ENCODE measurements at places on chromosomes 6 and 20.
A peak's percentile ranks its signal among the peaks of the same experiment; 100 is the strongest.

- no peak for DNase-seq
Observed at GRCh38 chr6:12068899-12069557, 56.9 kb downstream of the HIVEP1 start.

DNA sequence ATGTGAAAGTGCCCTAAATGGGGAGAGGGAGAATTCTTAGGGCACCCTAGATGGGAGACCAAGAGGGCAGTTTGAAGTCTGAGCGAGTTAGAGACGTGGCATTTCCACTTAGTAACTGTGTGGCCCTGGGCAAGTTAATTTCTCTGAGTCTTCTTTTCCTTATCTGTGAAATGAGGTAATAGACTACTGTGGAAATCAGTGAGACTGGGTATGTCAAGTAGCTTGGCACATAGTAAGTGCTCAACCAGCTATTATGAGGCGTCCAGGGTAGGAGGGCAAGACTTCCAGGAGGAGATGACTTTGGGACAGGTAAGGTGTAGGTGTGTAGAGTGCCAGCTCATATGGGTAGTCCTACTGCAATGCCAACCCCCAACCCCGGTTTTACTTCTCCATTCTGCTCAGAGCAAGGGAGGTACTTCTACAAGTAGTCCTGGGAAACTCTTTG lies 770 bp downstream of the KIF3B start:
- no peak for DNase-seq

GRCh38 chr20:22805219-22805618 lies 220.8 kb upstream of the FOXA2 start:
- DNase-seq, result peak; percentile 19

DNA sequence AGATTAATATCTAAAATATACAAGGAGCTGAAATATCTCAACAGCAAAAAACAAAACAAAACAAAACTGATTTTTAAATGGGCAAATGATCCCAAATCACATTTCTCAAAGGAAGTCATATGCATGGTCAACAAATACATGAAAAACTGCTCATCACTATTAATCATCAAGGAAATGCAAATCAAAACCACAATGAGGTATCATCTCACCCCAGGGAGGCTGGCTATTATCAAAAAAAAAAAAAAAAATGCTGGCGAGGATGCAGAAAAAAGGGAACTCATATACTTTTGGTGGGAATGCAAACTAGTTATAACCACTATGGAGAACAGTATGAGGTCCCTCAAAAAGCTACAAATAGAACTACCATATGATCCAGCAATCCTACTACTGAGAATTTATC lies 34.6 kb downstream of the REPS1 start:
- peak; percentile 11 for DNase-seq

DNA sequence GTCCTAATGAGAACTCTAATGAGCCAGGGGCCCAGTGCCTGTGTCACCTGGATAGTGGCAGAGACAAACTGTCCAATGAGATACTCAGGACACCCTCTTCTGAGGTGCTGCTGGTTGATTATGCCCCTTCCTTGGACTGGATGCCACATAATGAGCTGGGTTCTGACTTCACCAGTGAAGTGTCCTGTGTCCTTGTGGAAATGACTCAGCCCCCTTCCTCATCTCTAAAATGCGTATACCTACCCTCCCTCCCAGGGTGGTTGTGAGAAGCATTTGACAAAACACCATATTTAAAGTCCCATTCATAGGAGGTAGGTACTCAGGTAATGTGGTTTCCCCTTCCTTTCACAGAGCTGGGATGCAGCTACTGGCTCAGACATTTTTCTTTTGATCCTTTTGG lies 28.4 kb upstream of the RNF24 start:
- DNase-seq, result no peak

GRCh38 chr20:38853759-38854158 lies 48.3 kb downstream of the PPP1R16B start:
- DNase-seq, result no peak

GRCh38 chr6:16717275-16717942 lies 43.9 kb downstream of the ATXN1 start:
- no peak for DNase-seq

DNA sequence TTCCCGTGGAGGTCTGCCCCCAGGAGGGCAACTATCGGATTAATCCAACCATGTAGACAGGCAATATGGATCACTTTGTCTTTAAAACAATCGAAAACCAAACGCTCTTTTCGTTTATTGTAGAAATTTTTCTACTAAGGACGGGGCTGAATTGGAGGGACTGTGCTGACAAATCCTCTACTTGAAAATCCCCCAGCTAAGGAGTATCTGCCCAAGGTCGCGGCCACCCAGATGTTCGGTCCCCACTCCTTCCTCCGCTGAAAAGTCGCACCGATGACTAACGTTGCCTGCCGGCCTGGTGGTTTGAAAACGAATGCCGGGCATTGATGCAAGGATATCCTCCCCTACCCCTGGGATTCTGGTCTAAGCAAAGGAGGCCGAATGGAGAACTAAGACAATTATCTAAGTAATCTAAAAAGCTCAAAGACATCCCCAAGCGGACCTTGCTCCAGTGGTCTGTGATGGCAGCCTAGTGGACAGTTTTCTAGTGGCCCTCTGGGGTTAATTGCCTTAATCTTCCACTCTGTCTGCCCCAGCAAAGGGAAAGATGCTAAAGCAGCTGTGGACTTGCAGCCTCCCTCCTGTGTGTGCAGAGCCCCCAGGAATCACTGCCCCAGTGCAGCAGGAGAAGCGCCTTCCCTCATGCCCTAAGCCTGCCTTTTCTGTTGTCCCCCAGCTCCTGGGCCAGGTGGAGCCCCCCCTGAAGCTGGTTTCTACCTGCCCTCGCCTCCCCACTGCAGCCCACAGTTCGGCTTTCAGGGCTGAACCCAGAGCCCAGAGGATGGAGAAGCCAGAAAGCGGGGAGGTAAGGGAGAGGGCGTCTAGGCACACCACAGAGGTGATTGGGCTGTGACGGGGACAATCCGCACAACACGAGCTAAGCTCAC lies 3.6 kb upstream of the FOXC1 start:
- DNase-seq, result no peak

GRCh38 chr6:146041282-146041681 lies 12.4 kb downstream of the GRM1 start:
- DNase-seq, result no peak

- DNase-seq, result no peak
Observed at GRCh38 chr6:138824482-138825144, 28.7 kb downstream of the ECT2L start.

DNA sequence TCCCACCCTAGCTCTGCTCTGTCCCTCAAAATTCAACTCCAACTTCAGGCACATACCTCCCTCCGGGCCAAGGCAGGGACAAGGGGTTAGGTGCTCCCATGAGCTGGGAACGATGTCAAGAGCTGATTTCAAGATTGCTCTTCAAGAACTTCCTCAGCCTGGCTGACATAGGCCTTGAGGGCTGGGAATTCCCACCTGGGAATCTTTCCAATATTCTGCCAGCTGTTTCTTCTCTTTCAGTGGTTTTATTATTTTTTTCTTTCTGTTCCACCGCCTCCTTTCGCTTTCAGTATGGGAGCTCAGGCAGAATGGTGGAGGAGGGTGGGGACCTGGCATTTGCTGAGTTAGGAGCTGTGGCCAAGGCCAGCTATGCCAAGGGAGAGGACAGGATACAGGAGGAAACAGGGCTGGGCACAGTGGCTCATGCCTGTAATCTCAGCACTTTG lies 33.7 kb downstream of the SRSF3 start:
- peak; percentile 37 for DNase-seq

GRCh38 chr6:124872361-124873065 lies 89.7 kb upstream of the RNF217 start:
- no peak for DNase-seq

GRCh38 chr6:139306291-139306981 lies 14.6 kb upstream of the TXLNB start:
- no peak for DNase-seq

GRCh38 chr6:13397359-13398068 lies 69.2 kb upstream of the TBC1D7 start:
- no peak for DNase-seq

DNA sequence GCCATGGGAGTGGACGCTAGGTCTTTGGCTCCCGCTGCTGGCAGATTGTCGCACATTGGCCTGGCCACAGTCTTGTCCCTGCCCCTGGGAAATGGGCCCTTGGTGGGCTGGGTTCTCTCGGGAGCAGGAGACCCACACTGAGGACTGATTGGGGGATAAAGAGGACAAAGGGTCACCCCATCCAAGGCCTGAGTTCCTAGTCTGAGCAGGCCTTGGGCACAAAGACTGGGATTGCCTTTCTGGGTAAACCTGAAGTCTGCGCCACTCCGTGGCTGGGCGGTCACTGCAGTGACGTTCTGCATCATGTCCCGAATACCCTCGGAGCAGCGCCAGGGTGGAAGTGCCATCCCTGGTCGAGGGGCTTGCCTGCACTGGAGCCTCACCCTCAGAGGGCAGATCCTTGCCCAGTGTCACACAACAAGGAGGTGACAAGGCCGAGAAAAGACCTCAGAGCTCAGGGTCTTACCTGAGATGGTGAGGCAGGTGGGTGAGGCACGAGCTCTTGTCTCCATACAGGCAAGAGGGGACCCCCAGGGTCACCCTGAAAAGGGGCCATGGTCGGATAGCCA lies 36.1 kb upstream of the ZBP1 start:
- no peak for DNase-seq

GRCh38 chr6:87900160-87900698 lies 147.4 kb upstream of the SPACA1 start:
- no peak for DNase-seq

- no peak for DNase-seq
Observed at GRCh38 chr6:52209770-52210169, 23.6 kb downstream of the IL17A start.

GRCh38 chr6:126376682-126377081 lies 36.8 kb downstream of the CENPW start:
- DNase-seq, result no peak

DNA sequence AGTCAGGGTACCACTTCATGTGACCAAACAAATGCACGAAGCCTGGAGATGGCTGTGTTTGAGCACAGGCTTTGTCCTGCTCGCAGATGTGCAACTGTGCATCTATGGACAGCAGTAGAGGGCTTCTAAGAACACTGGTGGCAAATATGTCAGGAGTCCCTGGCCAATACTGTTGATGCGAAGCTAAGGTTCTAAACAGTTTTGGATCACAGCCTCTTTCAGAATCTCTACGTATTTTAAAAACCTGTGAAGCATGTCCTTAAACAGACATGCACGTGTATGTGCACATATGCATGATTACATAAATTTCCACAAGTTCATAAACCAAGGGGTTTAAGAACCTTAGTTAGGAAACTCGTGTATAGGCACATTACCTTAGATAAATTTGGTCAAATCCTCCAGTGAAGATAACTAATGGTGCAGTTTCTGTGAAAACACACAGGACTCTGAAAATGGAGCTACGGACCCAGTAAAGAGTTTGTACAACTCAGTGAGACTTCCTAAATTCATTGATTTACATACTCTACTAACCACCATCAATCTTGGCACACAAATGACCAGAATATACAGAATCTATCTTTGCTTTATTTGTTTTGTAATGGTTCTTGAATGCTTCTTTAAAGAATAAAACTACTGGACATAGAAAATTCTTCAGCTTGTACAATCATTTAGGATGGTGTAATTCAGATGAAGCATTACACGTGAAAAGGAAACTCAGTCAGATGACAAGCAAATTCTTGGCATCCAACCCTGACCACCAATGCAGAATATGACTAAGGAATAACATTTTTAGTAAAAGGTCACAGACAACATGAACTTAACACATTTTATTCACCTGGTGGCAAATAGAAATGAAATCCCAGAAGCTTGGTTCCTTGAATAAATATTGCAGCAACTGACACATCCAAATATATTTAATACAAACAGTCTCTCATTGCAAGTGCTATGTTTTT lies 27.4 kb downstream of the KCNQ5 start:
- DNase-seq, result peak; percentile 77

- DNase-seq, result peak; percentile 40
Observed at GRCh38 chr6:29748391-29749307, 25.4 kb downstream of the HLA-F start.

GRCh38 chr6:43216200-43216599 lies 13.1 kb downstream of the DNPH1 start:
- no peak for DNase-seq

- DNase-seq, result peak; percentile 94
Observed at GRCh38 chr20:50308513-50309279, 118.1 kb downstream of the CEBPB start.

DNA sequence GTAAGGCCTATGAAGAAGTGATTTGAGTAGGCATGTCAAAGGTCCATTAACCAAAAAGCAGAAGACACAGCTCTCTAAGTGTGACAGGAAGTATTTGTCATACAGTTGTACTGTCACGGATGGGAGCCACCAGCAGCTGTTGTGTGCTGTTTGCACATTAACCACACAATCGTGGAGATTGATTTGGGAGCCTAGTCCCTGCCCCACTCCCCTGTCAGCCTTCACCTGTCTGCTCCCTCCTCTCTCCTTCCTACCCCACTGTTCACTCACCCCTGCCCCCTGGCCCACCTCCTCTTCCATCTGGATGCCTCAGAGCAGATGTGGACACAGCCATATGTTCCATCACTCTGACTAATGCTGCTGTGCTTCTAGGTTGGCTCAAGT lies 124.7 kb upstream of the SPACA1 start:
- no peak for DNase-seq

- no peak for DNase-seq
Observed at GRCh38 chr6:5512422-5512821, 251.1 kb downstream of the FARS2 start.

GRCh38 chr20:23542801-23543200 lies 25.5 kb downstream of the CST9L start:
- DNase-seq, result no peak

DNA sequence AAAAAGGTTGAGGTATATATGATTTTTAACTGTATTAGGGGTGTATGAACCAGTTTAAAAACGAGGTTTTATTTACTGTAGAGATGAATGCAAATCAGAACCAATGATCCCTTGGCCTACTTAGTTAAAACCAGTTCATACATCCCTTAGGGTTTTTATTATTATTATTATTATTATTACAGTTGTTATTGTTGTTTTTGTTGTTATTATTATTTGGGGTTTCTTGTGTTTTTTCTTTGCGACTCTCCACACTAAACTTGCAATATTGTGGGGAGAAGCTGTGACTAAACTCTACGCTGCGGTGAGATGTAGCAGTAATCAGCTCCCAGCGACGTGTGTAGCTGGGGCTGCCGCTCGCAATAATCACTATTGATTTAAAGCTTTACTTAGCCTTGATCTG lies 62.2 kb downstream of the SSR1 start:
- no peak for DNase-seq

DNA sequence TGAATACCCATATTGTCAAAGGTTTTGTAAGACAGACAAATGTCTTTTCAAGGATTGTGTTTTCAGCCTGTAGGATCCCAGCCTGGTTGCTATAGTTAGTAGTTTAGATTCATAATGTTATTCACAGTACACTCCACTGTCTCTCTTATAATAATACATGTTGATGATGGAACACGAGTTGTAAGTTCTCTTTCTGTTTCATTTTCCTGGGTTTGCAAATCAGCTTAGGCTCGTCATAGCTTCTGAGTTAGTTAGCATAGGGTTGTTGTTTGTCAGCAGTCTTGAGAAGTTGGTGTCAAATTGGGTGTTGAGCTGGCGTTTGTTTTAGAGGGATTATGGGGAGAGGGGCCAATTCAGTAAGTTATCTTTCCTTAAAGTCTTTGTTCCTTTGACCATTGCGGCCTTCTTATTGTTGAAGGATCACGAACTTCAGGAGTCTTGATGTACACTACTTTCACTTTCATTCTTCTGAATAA lies 45.8 kb downstream of the QKI start:
- peak; percentile 23 for DNase-seq

All from GM04503 (cell line).